ENCODE measurements at places on chromosomes 2 and 18. TPM values are rescaled to one million over a fixed set of nuclear protein-coding genes. Genes with fewer than 3 reads are reported as not detected.
A peak's percentile ranks its signal among the peaks of the same experiment; 100 is the strongest.

Gene ANKRD30BL
- polyA plus RNA-seq, result 0.24 TPM

Gene FRZB
- polyA plus RNA-seq, result 2.5 TPM

GRCh38 chr18:70489986-70490933 lies 201.4 kb downstream of the SOCS6 start:
- peaks cover 7% of the 10 kb centered on the region for H3K4me1 ChIP-seq
- H3K27ac ChIP-seq, result no peak overlapping the region
- DNase-seq, result peak; percentile 23
- H3K27me3 ChIP-seq, result no peaks in the 10 kb centered on the region
- no peaks in the 10 kb centered on the region for H3K36me3 ChIP-seq

DNA sequence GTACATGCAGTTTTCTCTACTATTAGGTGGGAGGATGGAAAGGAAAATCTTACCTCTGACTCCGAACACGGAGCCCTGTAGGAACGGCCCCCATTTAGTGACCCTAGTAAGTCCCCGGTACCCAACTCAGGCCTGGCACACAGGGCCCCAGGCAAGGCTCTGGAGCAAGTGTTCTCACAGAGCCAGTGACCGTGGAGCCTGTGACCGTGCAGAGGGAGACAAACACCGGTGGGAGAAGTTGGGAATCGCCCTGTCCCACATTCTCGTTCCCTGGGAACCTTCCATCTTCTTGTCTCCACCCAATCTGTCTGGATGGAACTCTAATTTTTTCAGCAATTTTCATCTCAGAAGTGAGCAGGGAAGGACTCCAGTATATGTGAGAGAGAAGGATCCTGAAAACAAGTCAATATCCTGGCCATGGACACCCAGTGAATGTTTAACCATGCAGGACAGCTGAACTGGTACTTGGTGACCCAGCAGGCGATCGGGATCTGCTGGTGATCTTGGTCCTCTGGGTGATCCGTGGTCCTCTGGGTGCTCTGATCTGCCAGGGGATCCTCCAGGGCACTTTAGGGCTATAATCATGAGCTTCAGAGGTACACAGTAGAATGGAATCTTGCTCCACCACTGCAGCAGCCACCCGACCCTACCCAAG lies 348.6 kb upstream of the ID2 start:
- no peaks in the 10 kb centered on the region for H3K4me1 ChIP-seq
- no peaks in the 10 kb centered on the region for H3K27me3 ChIP-seq
- no peak overlapping the region for H3K4me3 ChIP-seq
- no peaks in the 10 kb centered on the region for H3K36me3 ChIP-seq

Data from adrenal gland (tissue), 19 donors.